ENCODE measurements at places on chromosomes 4 and X.

DNA sequence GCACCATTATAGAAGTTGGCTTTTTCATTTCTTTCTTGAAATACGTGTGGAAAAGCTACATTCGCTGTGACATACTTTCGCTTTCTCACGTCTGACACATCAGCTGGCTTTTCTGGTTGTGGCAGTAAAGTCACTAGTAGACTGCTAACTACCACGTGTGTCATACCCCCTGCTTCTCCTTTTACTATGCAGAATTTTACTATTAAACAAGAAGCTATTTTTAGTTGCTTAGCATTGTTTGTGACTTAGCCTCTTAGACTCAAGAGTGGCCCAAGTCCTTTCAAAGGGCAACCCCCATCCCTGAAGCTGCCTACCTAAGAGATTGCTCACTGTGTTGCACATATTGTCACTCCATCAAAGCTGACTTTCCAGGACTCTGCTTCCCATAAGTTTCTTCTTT, 2.1 kb upstream of the IL2 start:
- DNase-seq, result peak; percentile 3

DNA sequence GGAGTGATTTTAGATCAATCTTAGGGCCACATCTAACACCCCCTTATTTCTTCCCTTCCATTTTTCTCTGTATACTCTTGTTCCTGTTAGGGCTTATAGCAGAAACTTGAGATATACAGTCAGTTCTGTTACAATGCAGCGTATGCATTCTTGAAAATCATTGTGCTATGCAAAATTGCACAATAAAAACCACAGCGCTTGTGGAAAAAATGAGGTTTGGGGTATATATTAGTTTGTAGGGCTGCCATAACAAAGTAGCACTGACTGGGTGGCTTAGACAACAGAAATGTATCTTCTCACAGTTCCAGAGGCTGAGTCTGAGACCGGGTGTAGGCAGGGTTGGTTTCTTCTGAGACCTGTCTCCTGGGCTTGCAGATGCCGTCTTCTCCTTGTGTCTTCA, 59.0 kb downstream of the WWC2 start:
- DNase-seq, result no peak

- DNase-seq, result no peak
These were observed 467.0 kb downstream of the PPARGC1A start for GRCh38 chr4:23422878-23423277.

DNA sequence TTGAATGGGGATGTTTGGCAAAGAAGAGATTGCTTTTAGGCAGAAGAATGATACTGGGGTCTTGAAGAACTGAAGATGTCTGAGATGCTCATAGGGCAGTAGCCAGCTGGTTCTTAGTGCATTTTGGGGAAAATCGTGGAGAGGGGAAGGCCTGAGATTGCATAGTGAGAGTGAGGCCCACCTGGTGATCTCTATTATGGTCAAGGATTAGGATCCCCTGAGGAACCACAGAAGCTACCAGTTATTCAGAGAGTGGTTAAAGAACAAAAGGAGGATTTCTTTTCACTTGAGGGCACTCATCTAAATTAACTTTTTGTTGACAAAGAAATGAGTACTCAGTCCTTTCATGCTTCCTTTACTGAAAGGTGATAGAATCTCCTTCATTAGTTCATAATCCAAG, 271.3 kb upstream of the HAND2 start:
- no peak for DNase-seq

DNA sequence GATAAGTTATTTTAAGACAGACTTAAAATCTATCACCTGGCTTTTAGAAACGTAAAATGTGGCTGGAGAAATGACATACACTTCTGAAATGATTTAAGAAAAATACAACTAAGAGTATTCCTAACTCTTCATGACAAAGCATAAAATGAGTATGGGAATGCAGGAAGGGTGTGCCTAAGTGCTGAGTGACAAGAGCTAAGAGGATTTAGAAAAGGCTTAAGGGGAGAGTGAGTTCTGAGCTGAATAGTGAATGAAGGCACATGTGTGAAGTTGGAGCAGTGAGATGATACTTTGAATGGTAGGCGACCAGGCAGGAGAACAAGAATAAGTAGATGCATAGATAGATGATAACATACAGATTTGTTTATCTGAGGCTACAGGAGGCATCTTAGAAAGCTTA, 458.3 kb upstream of the TENM3 start:
- no peak for DNase-seq

DNA sequence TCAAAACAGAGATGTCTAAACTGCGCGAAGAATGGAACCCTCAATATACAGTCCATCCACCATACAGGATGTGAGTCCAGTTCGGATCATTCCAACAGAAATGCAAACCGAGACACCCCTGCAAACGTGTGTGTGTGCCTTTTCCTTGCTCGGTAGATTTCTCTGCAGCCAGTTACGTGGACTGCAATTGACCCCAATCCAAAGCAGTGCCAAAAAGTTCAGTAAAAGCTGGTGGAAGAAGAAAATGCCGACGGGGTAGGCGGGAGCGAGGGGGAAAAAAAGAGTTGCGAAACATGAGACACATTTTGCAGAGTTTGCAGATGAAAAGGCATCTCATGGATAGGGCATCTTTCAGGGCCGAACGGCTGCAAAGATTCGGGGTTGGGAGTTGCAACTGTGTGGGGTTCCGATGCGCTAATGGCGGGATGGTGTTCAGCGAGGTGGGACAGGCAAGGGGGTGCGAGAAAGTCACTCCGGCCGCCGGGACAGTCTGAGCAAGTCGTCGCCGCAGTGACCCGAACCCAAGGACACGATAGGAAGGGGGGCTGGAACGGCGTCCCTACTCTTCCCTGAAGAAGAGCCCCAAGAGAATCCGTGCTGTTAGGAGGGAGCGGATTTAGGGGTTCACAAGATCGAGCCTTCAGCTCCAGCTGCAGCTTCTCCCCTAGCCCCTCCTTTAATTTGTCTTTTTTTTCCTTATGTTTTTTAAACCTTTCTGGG, 3.8 kb downstream of the PHOX2B start:
- no peak for DNase-seq

GRCh38 chrX:136171420-136171819, 24.1 kb downstream of the FHL1 start:
- no peak for DNase-seq

GRCh38 chrX:152165033-152165743, 26.8 kb upstream of the MAGEA10 start:
- no peak for DNase-seq

- peak; percentile 46 for DNase-seq
These were observed 56.7 kb upstream of the HGFAC start for GRCh38 chr4:3384771-3385710.

GRCh38 chr4:48271626-48272025, 2.0 kb upstream of the TEC start:
- no peak for DNase-seq

DNA sequence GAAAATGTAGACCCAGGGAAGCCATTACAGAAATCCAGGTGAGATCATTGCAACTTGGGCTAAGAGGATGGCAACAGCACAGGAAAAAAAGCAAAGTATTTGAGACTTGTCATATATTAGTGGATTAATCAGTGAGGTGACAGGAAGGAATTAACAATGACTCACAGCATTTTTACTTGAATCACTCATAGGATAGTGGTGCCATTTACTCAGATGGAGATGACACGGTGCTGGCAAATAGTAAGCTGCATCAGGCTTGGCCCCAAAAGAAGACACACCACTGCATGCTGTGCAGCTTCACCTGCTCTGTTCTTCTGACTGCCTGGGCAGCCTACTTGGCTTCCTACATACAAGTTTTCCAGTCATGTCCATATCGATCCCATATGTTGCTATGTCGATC, 144.8 kb downstream of the FRYL start:
- no peak for DNase-seq

DNA sequence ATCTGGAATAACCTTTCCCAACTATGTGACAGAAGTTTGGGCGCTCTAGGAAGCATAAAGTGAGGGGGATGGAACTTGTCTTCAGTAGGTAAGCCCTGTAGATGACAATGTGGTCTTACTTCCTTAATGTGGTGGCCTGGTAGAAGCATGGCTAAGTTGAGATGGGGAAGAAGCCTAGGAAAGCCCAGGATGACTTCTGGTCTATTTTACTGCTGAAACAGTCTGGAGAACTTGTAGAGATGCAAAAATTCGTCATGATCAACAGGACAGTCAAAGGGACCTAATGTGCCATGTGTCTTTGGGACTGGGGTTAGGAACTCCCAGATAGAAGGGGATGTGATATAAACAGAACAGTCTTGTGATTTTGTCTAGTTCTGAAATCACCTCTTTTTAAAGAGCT, 40.8 kb downstream of the CCNG2 start:
- DNase-seq, result no peak

All from CD4-positive, alpha-beta T cell treated with Interferon gamma for 1 hour (primary cell).